Activated CD4-positive, alpha-beta memory T cell treated with anti-CD3 and anti-CD28 coated beads, Interleukin-2, amount 10 ng/mL, durations not matched to agents 7 days and 5 days (primary cell): ENCODE measurements at places on chromosomes 12 and 14. TPM values are rescaled to one million over a fixed set of nuclear protein-coding genes. Genes with fewer than 3 reads are reported as not detected.

DNA sequence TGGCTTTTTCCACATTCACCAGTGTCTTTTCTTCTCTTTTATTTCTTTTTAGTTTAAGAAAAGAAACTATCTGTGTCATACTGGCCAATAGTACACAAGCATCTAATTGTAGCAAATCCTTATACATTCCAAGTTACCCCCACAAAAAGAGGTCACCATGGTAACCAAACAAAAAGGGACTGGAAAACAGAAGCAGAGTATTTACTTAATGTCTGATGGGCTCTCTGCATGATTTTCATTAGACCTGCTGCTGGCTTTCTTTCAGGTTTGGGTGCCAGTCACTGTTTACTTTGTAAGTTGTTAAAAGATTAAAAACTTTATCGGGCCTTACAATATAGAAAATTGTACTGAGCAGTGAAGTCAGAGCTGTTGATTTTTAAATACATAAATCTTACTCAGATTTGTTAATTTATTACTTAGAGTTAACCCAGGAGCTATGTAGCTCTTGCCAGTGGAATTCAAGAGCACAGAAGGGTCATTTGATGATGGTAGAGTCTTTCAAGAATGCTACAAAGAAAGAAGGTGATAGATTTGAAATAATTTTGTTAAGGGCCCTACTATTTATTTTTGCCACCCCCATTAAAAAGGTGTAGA lies 123.9 kb downstream of the BRMS1L start:
- no peak for DNase-seq

The HCAR1 gene
- total RNA-seq: 0.28 TPM

The LIN52 gene
- total RNA-seq: 14.5 TPM

The SAMD4A gene
- 1.2 TPM for total RNA-seq

DNA sequence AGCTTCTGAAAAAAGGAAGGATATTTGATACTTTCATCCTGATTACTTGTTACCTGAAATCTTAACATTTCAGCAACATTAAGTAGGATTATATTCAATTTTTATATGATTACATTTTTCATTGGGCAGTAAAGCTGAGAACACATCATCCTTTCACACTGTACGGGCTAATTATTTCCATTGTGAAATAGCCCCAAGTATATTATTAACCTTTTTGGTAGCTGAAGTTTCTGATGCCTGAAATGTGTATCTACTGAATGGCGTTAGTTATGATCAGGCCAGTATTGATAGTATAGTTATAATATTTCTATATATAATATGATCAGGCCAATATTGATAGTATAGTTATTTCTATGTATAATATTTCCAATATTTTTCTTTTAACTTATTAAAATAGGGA lies 10.1 kb downstream of the SPATS2 start:
- no peak for DNase-seq

DNA sequence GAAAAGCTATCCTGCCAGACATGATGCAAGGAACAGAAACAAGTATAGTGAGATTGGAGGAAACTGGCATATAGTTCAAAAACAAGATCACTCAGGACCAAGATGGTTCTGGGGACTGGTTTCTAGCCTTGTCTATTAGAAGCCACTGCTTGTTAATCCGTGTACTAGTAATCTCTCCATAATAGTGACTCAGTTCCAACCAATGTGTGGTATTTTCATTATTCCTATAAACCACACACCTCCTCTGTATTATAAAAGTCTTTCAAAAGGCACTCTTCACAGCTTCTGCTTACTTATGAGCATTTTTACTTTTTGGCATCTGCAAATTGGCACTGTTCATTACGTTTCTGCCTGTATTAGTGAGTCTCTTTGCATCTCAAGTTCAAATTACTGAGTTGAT lies 140.3 kb downstream of the SLC6A15 start:
- no peak for DNase-seq

GRCh38 chr14:104889375-104889757 lies 24.3 kb downstream of the CEP170B start:
- DNase-seq: no peak

DNA sequence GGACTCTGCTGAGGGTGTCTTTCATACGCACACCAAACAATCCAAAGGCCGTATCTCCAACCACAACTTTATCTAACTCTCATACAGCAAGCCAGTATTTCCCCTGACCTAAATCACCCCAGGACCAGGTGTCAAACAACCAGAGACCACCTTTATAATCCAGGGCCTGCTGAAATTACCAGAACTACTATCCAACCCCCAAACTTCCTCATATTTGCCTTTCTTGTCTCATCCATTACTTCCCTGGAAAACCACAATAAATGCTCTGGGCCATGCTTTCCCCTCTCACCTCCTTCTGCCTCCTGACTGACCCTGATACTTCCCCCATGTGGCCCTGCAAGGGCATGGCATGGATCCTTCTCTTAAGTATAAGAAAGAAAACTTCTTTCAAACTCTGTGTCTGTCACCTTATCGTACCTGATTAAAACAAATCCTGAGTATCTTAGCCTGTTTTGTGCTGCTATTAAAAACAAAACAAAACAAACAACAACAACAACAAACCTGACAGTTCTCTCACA lies 44.7 kb upstream of the CRACR2A start:
- no peak for DNase-seq

DNA sequence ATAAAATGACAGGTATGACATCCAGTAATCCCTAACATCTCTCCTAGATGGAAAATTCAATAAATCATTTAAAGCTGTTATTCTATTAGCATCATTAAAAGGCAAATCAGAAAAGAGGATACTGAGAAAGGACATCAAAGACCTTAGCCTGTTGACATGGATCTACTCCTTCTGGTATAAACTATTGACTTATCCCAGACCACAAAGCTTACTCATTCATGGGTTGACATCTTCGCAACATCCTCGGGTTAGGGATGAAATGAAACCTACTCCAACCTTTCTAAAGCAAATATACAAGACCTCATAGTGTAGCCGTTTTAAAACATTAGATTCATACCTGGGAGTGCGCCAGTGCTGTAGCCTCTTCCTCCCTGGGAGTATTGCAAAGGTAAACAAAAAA lies 191.5 kb upstream of the BTG1 start:
- DNase-seq: no peak

GRCh38 chr12:93149229-93149628 lies 220.1 kb upstream of the EEA1 start:
- no peak for DNase-seq

The NIN gene
- 50.3 TPM for total RNA-seq

The CLEC2D gene
- total RNA-seq: 446 TPM

The CFL2 gene
- 7.7 TPM for total RNA-seq

DNA sequence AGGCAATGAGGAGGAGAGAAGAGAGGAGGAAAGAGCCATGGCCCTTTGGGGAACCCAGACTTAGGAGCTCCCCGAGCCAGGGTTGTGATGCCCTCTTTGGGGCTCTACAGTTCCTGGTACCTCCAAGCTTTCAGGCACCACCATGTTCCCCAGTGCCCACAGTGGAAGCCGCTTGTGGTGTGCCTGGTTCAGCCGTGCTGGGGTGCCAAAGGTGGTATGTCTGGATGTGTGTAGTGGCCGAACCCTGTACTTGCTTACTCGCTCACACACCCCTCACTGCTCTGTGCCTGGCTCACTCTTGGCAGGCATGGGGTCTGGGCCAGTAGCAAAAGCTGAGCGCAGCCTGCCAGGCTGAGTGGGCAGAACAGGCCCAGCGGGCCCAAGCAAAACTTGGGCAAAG lies 210.7 kb downstream of the MON2 start:
- DNase-seq: no peak

The KRT75 gene
- total RNA-seq: not detected

- DNase-seq: no peak
Measured at GRCh38 chr12:12011880-12012260, 58.9 kb upstream of the BCL2L14 start.

DNA sequence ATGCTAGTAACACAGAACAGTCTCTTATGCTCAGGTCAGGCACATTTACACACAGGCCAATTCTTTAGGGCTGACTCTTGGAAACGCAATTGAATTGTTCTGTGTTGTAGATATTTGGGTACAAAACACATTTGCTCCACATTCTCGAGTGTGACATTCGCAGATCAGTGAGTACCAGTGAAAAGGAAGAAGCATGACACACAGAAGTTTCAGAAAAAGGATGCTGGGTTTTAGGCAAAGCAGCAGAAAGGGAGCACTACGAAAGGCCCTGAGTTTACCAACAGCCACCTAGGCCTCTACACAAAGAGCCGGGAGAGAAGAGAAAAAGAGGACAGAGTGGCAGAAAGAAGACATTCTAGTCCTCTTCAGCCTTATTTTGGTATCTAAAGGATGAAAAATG lies 254.4 kb upstream of the BTG1 start:
- no peak for DNase-seq

The PROX2 gene
- not detected for total RNA-seq

The TEAD4 gene
- total RNA-seq: 0.68 TPM

The PIANP gene
- not detected for total RNA-seq

DNA sequence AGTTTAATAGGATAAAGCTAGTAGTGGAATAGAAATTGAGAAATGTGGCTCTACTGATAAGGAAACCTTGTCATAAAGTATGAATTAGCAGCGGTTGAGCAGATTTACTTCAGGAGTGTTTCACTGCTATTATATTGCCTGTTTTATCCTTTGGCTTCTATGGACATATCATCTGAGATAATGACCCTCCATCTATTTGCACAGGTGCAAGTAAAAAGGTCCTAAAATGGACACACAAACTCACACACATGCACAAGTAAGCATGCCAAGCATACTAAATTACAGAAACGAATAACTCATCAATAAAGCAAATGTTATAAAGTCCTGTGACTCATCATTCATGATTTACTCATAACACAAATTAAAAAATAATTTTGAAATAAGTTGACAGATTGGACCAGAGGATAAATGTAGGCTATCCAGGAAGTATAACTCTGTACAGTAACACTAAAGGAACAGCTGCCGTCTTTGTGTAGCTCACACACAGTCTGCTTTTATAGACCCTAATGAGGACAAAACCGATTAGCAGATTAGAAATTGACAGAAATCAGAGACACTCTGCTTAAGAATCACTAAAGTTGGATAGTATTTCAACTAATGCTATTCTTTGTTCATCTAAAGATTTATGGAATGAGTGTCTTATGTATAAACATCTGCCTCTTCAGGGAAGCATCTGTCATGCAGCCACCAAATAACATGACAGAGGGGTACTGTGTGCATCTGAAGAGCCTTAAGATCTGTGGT lies 73.9 kb downstream of the SYT1 start:
- DNase-seq: no peak

GRCh38 chr12:112294793-112295192 lies 87.4 kb downstream of the HECTD4 start:
- no peak for DNase-seq

The PZP gene
- total RNA-seq: not detected

GRCh38 chr12:109757671-109758265 lies 44.1 kb downstream of the FAM222A start:
- DNase-seq: no peak

DNA sequence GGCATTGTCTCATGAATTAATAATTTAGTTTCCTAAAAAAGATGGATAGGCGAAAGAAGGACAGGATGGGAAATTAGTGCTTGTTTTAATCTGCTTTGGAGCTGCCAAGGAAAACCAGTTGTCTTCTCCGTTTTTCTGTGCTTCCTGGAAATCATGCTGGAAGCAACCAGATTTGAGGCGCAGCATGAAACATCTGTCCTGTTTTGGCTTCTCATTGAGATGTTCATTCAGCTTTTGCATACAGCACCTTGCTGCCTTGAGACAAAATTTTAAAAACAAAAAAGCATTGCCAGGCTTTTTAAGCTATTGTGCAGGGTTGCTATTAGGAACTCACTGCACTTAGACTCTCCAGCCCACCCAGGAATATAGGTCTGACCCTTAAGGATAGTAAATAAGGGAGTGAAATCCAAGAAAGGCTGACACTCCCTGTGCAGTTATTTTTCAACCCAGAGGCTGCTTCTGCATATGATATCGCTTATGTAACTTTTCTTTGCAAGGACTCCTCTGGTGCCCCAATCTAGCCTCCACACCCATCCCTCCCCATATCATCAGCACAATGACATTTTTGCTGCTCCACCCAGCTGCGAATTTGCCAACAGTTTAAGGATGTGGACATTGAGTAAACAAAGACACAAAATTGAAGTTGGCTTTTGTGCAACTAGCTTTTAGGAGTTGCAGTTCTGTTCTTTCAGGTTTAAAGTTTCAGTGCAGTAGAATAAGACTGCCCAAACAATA lies 46.9 kb upstream of the MDM1 start:
- DNase-seq: no peak

DNA sequence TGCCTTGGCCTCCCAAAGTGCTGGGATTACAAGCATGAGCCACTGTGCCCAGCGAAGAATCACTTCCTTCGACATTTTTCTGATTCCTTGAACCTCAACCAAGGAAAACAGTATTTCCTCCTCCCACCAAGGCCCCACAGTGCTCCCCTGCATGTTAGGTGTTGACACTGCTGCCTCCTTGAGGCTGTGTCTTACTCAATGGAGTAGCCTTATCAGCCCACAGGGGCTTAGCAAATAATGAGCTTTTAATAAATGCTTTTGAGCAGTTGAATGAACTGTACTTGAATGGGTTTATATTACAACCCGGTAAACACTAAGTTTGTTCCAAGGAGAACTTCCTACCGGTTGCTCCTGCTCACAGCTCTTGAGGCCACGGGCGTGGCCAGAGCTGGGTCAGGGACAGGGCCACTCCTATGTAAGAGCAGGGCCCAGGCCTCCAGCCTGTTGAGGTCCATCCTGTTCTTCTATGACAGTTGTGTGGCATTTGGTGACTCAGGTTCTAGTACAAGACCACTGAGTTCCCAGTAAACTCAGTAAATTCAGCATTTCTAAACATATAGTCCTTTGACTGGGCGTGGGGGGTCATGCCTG lies 36.8 kb upstream of the TUBA1A start:
- no peak for DNase-seq

DNA sequence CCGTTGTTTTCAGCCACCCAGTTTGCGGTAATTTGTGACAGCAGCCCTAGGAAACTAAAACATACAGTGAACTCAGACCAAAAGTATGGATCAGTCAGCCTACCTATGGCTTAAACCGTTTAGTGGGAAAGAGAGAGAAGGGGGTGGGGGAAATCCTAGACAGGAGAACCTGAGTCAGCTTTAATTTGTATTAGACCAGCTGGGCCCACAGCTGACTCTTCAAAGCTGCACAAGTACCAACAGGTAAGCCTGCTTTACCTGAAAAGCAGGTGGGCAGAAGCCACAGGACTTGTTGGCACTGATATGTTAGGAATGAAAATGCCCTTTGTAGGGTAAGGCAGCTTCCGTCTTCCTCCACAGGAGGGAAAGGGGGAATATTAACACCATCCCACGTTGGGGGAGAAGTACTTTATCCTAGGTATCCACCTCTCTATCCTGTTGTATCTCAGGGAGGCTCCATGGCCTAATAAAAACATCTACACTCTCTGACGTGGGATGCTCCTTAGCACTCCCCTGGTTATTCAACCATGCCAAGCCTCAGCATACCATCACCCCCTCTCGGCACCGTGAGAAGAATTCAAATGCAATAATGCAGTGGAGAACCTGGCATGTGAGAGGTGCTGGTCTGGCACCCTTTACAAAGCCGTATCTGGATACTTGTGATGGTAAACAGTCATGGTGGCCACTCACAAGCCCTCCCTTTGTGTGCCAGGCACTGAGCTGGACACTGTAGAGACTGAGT lies 70.3 kb downstream of the STON2 start:
- no peak for DNase-seq

- DNase-seq: no peak
Measured at GRCh38 chr14:83047059-83047830, 1513.6 kb upstream of the SEL1L start.

The TUBA1A gene
- total RNA-seq: 106 TPM

GRCh38 chr14:75453817-75454434 lies 26.1 kb downstream of the JDP2 start:
- DNase-seq: peak; percentile 48

The CCND2 gene
- total RNA-seq: 401 TPM
